DND-41 (cell line): ENCODE measurements at places on chromosomes 16 and 17.

DNA sequence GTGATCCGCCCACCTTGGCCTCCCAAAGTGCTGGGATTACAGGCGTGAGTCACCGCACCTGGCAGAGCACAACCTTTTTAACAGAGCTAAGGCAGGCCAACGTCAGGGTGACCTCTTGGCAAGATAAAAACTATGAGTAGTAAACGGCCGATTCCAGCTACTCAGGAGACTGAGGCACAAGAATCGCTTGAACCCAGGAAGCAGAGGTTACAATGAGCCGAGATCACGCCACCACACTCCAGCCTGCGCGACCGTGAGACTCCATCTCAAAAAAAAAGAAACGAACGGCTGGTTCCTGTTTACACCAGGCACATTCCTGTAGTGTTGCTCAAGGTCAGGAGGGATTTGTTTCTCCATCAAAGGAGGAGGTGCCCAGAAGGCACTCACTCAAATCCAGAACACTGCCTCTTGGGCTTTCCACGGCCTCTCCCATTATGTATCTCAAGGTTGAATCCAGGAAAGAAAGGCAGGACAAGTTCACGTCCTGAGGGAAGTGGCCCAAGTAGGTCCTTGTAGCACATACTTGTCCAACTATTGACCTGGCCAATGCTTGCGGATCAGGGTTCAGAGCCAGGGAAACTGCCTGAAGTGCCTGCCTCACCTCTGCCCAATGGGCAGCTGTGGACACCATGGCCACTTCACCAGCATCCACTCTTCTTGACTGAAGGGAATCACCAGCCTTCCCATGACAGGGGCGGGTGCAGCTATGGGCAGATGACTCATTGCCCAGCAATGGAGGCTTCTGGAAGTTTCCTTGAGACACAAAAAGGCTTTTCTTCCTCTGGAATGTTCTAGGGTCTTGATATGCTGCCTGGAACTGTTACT, 13.5 kb downstream of the KNOP1 start:
- peaks cover 97% of the 10 kb centered on the region for H3K36me3 ChIP-seq
- H3K4me1 ChIP-seq: no peaks in the 10 kb centered on the region
- no peaks in the 10 kb centered on the region for H3K27me3 ChIP-seq
- no peak overlapping the region for H3K27ac ChIP-seq

DNA sequence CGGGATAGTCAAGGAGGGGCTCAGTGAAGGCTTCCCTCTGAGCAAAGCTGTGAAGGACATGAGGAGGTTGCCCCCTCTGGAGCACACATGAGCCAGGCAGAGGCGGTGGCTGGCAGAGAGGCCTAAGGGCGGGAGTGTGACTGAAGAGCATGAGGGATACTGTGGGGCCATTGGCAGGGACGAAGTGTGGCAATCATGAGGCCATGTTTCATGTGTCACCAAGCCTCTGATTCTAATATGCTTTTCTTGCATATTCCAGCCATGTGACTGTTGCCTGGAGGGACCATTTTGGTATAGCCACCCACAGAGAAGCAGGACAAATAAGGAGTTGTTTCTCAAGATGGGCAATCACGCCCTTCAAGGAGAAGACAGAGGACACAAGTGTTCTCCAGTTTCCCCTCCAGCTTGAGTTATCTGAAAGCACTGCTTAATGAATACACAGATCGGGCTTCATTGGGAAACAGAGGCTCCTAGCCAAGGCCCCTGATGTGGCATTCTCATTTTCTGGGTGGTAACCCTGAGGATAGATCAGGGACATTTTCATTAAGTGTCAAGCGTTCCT, 68.0 kb downstream of the AKAP1 start:
- no peaks in the 10 kb centered on the region for H3K36me3 ChIP-seq
- H3K4me1 ChIP-seq: no peaks in the 10 kb centered on the region
- no peak overlapping the region for H3K27ac ChIP-seq
- DNase-seq: no peak

GRCh38 chr16:89458551-89458950, 31.8 kb downstream of the ANKRD11 start:
- no peak overlapping the region for H3K27ac ChIP-seq
- no peak overlapping the region for H3K4me3 ChIP-seq
- H3K4me1 ChIP-seq: peaks cover 6% of the 10 kb centered on the region
- no peak for DNase-seq
- H3K27me3 ChIP-seq: no peaks in the 10 kb centered on the region
- H3K36me3 ChIP-seq: peaks cover 17% of the 10 kb centered on the region

GRCh38 chr16:78478267-78478861, 378.9 kb downstream of the WWOX start:
- no peaks in the 10 kb centered on the region for H3K36me3 ChIP-seq
- no peak overlapping the region for H3K4me3 ChIP-seq
- no peak overlapping the region for H3K27ac ChIP-seq
- H3K27me3 ChIP-seq: no peaks in the 10 kb centered on the region
- DNase-seq: peak; percentile 7
- H3K4me1 ChIP-seq: no peaks in the 10 kb centered on the region

GRCh38 chr17:11391134-11391533, 150.1 kb downstream of the SHISA6 start:
- no peak overlapping the region for H3K4me3 ChIP-seq
- H3K27ac ChIP-seq: no peak overlapping the region
- no peaks in the 10 kb centered on the region for H3K36me3 ChIP-seq
- no peak for DNase-seq
- no peaks in the 10 kb centered on the region for H3K4me1 ChIP-seq
- H3K27me3 ChIP-seq: no peaks in the 10 kb centered on the region

DNA sequence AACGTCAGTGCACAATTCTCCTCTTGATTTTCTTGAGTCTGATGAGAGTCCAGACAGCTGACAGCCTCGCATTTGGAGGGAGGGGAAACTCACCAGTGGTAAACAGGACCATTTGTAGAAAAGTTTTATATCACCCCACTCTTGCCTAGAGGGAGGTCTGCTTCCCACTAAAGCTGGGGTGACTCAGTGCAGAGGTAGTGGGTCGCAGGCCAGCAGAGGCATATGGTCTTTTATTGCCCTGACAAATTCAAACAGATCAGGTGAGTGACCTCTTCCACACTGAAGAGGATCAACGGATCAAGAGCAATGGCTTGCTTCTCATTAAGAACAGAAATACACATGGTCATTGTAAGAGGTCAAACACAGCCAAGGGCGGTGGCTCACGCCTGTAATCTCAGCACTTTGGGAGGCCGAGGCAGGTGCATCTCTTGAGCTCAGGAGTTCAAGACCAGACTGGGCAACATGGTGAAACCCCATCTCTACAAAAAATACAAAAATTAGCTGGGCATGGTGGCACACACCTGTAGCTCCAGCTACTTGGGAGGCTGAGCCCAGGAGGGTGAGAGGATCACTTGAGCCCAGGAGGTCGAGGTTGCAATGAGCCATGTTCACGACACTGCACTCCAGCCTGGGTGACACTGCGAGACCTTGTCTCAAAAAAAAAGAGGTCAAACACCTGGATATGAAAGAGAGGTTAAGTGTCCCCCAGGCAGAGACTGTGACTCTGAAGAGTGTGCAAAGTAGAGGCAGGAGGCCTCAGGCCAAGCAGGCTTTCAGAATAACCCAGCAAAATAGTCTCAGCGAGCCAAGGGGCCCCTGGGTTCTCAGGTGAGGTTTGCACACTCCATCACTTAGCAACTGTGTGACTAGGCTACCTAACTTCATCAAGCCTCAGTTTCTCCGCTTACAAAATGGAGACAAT, 56.5 kb upstream of the ERN1 start:
- DNase-seq: no peak
- peaks cover 9% of the 10 kb centered on the region; the same call in 1 of the 2 replicates for H3K36me3 ChIP-seq
- no peak overlapping the region for H3K27ac ChIP-seq
- H3K4me3 ChIP-seq: no peak overlapping the region
- no peaks in the 10 kb centered on the region for H3K4me1 ChIP-seq

GRCh38 chr17:30543456-30543855, 66.2 kb downstream of the GOSR1 start:
- no peaks in the 10 kb centered on the region for H3K27me3 ChIP-seq
- no peaks in the 10 kb centered on the region for H3K36me3 ChIP-seq
- no peak overlapping the region for H3K27ac ChIP-seq
- DNase-seq: no peak

- no peak overlapping the region for H3K4me3 ChIP-seq
- peaks cover 23% of the 10 kb centered on the region for H3K27me3 ChIP-seq
- H3K36me3 ChIP-seq: no peaks in the 10 kb centered on the region
- no peaks in the 10 kb centered on the region for H3K4me1 ChIP-seq
These were observed 5.9 kb upstream of the HSD11B2 start for GRCh38 chr16:67425061-67425460.

- no peaks in the 10 kb centered on the region for H3K4me1 ChIP-seq
- no peak overlapping the region for H3K4me3 ChIP-seq
- no peak overlapping the region for H3K27ac ChIP-seq
- no peaks in the 10 kb centered on the region for H3K36me3 ChIP-seq
- DNase-seq: no peak
- no peaks in the 10 kb centered on the region for H3K27me3 ChIP-seq
These were observed 20.4 kb downstream of the KIAA0513 start for GRCh38 chr16:85047867-85048455.

DNA sequence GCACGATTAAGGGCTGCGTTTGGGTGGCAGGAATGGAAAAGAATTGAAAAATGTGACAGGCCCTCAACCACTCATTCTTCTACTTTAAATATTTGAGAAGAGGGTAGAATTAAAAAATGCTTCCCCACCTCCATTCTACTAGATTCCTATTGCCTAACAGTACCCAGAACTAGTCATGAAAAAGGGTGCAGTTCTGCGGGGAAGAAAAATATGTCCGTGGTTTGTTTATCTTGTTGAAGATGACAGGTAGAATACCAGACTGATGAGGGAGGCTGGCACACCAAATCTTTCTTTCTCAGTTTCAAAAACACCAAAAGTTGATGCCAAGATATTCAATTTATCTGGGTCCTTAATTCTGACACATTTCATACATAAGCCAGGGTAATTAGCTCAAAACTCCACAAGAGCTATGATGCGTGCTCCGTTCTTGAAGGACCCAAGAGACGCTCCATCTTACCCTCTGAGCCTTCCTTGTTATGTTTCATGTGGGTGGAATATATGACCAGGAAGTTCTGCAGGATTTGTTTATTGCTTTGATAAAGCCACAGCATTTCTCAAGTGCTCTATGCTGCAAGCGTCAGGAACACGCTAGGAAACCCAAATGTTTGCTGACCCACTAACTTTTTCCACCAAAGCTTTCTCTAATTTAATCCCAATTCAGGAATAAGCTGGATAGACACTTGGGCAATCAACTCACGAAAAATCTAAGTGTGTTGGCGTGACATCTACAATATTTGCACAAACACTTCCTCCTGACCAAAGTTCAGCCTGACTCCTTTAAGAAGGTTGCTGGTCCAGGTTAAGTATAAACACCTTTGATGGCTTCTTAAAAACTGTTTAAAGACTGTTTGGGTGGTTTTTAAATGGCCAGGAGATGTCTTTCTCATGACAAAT, 20.6 kb upstream of the GAN start:
- no peak overlapping the region for H3K27ac ChIP-seq
- H3K36me3 ChIP-seq: no peaks in the 10 kb centered on the region
- H3K27me3 ChIP-seq: no peaks in the 10 kb centered on the region
- no peak overlapping the region for H3K4me3 ChIP-seq
- no peak for DNase-seq

- no peak overlapping the region for H3K4me3 ChIP-seq
- H3K27me3 ChIP-seq: no peaks in the 10 kb centered on the region
- no peak overlapping the region for H3K27ac ChIP-seq
- peaks cover 51% of the 10 kb centered on the region for H3K36me3 ChIP-seq
These were observed 40.9 kb downstream of the USP10 start for GRCh38 chr16:84740596-84741116.

- no peaks in the 10 kb centered on the region for H3K4me1 ChIP-seq
- H3K27ac ChIP-seq: no peak overlapping the region
- H3K4me3 ChIP-seq: no peak overlapping the region
- no peaks in the 10 kb centered on the region for H3K27me3 ChIP-seq
- DNase-seq: no peak
These were observed 61.9 kb downstream of the GSG1L start for GRCh38 chr16:28001642-28002041.

GRCh38 chr16:86664522-86665318, 86.4 kb downstream of the FOXL1 start:
- peak; percentile 51 for DNase-seq
- H3K27me3 ChIP-seq: peaks cover 11% of the 10 kb centered on the region
- H3K27ac ChIP-seq: no peak overlapping the region
- H3K36me3 ChIP-seq: no peaks in the 10 kb centered on the region
- no peak overlapping the region for H3K4me3 ChIP-seq
